ENCODE measurements at places on chromosomes 7 and 10. TPM values are rescaled to one million over a fixed set of nuclear protein-coding genes. Genes with fewer than 3 reads are reported as not detected.

Gene OPALIN
- not detected for total RNA-seq

Gene GUSB
- 36.1 TPM for total RNA-seq

Gene CNNM1
- 1.7 TPM for total RNA-seq

Gene ZNF12
- 27.0 TPM for total RNA-seq

Gene ERVW-1
- total RNA-seq: not detected

Gene OLAH
- total RNA-seq: not detected

Gene KLHDC10
- total RNA-seq: 14.1 TPM

Gene C7orf57
- 18.6 TPM for total RNA-seq

Gene OR6V1
- total RNA-seq: not detected

Gene CYP2C8
- 4.3 TPM for total RNA-seq

Gene ACSL5
- 13.9 TPM for total RNA-seq

GRCh38 chr7:144649120-144649519 lies 186.7 kb downstream of the TPK1 start:
- no peak for DNase-seq

DNA sequence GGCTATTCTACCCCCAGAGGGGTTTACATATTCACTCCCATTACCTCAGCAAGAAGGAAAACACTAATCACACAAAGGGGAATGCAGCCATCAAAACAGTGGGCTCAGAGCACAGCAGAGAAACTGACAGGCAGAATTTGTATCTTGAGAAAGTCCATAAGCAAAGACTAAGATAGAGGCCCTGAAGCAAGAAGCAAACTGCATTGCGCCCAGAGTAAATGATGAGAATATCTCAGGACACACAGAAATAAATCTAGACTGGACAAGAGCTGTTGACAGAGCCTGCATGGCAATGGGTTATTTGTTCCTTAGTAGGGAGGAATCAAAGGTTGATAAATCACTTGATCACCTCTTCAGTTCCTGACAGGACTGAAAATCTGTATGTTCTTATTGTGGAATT lies 440.7 kb upstream of the CELF2 start:
- DNase-seq: no peak

- no peak for DNase-seq
Measured at GRCh38 chr10:125482108-125482507, 200.9 kb downstream of the TEX36 start.

- DNase-seq: no peak
Measured at GRCh38 chr10:116099023-116099420, 174.0 kb downstream of the GFRA1 start.

GRCh38 chr7:105496521-105496920 lies 25.6 kb downstream of the PUS7 start:
- no peak for DNase-seq

- peak; percentile 58 for DNase-seq
Measured at GRCh38 chr7:76316984-76317781, 14.7 kb downstream of the HSPB1 start.

GRCh38 chr10:95467162-95467599 lies 94.0 kb downstream of the SORBS1 start:
- DNase-seq: peak; percentile 54

DNA sequence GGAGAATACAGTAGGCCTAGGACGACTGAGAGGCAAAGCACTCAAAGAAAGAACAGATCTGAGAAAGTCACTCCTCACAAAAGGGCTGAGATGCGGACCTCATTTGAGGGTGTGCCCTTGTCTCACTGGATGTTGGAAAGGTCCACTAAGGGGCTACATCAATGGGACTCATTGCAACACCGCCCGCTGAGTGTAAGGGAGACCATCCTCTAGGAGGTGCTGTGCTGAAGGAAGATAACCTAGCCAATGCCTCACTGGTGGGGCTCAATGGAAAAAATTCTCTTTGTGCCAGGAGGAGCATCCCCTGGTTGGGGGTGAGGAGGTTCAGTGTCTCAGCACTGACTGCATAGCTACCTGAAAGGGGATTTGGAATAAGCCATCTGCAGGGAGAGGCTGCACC lies 758.7 kb upstream of the CELF2 start:
- no peak for DNase-seq

GRCh38 chr7:109915670-109916069 lies 1175.3 kb upstream of the LRRN3 start:
- no peak for DNase-seq

GRCh38 chr7:139909379-139910050 lies 80.5 kb downstream of the TBXAS1 start:
- no peak for DNase-seq

- no peak for DNase-seq
Measured at GRCh38 chr10:5530412-5530806, 5.6 kb downstream of the CALML3 start.

GRCh38 chr10:114646426-114646825 lies 11.6 kb downstream of the ABLIM1 start:
- no peak for DNase-seq

DNA sequence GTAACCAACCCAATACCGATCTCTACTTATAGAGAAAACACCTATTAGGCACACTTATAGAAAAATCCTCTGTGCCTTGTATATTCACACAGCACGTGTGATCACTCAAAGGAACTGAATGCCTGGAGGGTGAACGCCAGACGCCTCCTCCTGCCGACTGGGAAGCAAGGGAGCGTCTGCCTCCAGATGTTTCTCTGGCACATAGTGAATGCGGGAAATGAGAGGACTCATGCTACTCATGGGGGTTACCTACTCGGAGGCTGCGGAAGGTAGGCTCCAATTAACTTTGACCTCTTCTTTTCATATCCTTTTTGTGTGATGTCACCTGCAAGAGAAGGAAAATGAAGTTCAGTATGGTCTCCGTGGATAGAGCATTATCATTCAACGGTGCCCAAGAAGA lies 203.3 kb downstream of the DIP2C start:
- peak; percentile 57 for DNase-seq

DNA sequence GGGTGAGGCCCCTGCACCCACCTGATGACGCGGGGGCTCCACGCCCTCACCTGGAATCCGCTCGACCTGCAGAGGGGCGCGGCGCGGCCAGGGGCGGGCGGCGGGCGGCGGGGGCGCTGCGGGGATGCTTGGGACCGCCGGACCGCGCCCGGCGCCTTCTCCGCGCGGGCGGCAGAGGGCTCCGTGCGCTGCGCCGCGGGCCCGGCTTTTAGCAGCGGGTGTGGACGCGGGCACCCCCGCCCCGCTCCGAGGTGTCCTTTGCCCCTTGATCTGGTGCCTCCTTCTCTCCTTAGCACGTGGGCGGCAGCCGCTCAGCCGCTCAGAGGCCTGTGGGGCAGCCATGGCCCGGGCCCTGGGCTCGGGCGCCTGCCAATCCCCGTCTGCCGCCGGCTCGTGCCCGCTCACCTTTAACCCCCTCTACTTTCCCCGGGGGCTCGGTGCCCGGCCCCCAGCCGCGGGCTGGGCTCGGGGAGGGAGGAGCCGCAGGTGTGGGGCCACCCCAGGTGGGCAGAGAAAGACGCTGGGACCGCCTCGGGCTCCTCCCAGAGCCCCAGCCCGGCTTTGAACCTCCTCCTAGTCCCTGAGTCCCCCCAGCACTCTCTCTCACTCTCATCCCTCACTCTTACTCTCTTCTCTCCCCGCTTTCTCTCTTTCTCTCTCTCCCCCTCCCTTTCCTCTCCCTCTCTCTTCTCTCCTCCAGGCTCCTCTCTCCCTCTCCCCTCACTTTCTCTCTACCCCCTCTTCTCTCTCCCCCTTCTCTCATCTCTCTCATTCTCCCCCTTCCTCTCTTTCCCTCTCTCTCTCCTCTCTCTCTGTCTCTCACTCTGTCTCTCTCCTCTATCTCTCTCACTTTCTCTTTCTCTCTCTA lies 19.7 kb upstream of the VPS37D start:
- no peak for DNase-seq

GRCh38 chr10:43773736-43774135 lies 125.1 kb upstream of the ZNF32 start:
- no peak for DNase-seq

DNA sequence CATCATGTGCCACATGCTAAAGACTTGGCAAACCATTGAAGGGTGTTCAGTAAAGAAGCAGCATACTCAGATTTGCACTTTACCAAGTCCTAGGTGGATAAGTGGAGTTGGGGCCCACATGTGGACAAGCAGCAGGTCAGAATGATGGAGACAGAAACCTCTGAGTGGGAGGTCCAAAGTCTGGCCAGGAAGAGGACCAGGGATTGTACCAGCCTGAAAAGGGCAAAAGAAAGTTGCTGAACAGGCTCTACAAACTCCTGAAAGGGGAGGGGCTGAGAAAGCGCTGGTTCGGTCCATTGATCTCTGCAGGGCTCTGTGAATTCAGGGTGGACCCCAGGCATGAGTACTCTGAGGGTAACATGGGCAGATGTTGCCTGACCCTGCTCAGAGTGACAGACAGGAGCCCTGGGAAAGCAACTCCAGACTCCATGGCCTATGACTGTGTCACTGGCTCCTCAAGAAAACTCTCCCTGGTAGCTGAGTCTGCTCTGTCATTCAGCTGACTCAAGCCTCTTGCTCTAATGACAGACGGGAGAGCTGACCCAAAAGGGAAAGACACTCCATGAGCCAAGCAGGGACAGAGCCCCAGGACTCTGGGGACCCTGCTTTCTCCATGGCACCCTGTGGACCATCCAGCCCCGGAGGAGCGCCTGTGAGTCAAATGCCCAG lies 68.5 kb downstream of the TBXAS1 start:
- no peak for DNase-seq

DNA sequence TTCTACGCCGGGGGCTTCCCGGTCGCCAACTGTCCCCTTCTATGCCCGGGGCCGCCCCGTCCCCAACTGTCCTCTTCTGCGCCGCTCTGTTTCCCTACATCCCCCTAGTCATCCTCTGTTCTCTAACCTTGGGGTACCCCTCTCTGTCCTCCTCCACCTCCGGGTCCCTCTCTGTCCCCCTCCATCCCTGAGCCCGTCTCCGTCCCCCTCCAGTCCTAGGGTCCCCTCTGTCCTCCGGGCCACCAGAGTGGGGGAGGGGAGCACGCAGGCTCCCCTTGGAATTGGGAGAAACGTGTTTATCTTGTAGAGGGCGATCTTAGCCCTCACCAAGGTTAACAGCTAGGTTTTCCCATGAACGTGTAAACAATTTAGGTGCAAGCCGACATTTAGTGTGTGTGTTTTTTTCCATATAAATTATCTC lies 852 bp upstream of the KLF6 start:
- peak; percentile 63 for DNase-seq

- DNase-seq: no peak
Measured at GRCh38 chr7:20201380-20201779, 15.8 kb downstream of the MACC1 start.

GRCh38 chr10:25694206-25694933 lies 239.7 kb upstream of the MYO3A start:
- no peak for DNase-seq

DNA sequence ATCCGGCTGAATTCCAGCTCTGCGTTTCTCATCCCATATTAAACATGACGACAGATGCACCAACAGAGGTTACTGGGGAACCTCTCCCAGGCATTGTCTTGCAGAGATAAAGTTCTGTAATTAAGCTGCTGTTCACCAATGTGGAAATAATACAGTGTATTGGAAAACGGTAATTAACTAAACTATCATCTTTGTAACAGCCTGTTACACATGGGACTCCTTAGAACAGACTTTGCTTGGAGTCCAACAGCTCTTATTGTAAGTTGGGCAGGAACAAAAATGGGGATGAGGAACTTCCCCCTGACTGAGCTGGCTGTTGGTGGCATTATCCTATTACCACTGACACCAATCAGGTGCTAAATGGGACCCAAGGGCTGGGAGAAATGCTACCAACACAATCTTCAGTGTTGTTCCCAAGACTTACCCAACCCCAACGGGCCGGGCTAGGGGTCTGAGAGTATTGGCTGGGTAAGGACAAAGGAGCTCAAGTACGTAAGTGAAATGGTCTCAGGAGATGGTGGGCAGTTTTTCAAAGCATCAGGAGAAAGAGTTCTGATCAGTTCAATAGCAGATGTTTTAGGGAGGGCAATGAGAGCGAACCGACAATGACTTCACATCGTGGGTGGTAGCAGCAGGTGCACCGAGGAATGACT lies 759.4 kb downstream of the GRID1 start:
- DNase-seq: no peak

GRCh38 chr7:512541-513311 lies 6.9 kb downstream of the PDGFA start:
- no peak for DNase-seq

DNA sequence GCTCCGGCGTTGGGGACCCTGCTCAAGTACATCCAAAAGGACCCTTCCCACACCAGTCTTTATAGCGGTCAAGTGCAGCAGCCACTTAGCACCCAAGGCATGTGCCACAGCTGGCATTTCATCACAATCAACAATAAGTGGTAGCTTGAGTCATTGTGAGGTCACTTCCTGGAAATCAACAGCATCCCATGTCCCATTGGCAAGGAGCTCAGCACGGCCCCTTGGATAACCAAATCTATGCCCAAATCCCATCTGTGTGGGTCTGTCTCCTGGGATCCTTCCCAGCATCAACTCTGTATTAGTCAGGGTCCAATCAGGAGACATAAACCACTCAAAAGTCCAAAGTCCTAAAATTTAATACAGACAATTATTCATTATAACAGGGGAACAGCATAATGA lies 27.1 kb downstream of the MDH2 start:
- DNase-seq: no peak

DNA sequence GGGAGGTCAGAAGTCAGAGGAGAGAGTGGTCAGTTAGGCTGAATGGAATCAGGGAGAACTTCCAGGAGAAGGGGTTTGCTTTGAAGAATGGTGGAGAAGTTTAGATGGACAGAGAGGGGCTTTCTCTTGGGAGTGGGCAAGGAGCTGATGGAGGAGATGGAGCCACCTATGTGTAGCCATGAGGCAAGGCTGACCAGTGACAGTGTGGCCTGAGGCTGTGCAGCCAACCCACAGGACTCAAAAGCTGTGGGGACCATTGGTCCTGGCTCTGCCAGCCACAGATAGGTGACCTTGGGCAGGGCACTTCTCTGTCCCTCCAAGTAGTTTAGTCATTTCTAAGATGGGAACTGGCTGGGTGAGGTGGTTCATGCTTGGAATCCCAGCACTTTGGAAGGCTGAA lies 18.7 kb downstream of the NEURL1 start:
- DNase-seq: no peak

- DNase-seq: no peak
Measured at GRCh38 chr7:20785157-20786048, 1.3 kb downstream of the SP8 start.

GRCh38 chr7:149459540-149460452 lies 1.1 kb downstream of the ZNF777 start:
- DNase-seq: no peak

DNA sequence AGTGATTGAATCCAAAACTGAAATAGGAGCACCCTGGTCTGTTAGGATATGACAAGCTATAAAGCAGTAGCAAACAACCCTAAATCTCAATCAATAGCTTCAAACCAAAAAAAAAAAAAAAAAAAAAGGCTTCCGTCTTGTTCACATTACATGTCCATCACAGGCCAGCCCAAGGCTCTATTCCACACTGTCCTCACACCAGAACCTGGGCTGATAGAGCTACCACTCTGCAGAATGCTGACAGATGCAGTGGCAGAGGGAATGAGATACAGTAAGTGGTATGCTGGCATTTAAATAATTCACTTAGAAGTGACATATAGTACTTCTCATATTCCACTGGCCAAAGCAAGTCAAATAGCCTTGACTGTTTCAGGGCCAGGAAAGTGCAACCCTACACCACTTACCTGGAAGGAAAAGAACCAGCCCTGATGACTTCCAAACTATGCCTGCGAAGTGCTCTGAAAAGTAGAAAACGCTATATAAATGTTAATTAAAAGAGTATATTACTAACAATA lies 5.8 kb downstream of the CDCA7L start:
- DNase-seq: no peak
